ENCODE measurements at places on chromosomes 1 and 21. TPM values are rescaled to one million over a fixed set of nuclear protein-coding genes. Genes with fewer than 3 reads are reported as not detected.

The FMO5 gene
- 0.36 TPM for total RNA-seq

The GSTM1 gene
- 45.9 TPM for total RNA-seq

DNA sequence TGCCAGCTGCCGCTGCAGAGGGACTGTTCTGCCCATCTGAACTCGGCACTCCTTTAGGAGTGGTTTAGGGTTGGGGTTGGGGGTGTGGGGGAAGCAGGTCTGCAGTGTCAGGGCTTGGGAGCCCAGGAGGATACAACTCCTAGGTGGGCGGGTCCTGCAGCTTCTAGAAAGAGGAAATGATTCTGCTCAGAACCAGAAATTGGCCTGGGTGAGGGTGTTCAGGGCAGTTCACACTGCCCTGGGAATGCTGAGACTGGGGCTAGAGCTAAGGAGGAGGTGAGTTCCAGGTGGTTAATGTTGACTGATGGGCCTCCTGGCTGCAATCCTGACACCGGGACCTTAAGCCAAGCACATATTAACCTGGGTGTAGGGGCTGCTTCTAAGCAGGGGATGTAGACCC is 4.8 kb upstream of the SLC26A9 start:
- no peak for DNase-seq

DNA sequence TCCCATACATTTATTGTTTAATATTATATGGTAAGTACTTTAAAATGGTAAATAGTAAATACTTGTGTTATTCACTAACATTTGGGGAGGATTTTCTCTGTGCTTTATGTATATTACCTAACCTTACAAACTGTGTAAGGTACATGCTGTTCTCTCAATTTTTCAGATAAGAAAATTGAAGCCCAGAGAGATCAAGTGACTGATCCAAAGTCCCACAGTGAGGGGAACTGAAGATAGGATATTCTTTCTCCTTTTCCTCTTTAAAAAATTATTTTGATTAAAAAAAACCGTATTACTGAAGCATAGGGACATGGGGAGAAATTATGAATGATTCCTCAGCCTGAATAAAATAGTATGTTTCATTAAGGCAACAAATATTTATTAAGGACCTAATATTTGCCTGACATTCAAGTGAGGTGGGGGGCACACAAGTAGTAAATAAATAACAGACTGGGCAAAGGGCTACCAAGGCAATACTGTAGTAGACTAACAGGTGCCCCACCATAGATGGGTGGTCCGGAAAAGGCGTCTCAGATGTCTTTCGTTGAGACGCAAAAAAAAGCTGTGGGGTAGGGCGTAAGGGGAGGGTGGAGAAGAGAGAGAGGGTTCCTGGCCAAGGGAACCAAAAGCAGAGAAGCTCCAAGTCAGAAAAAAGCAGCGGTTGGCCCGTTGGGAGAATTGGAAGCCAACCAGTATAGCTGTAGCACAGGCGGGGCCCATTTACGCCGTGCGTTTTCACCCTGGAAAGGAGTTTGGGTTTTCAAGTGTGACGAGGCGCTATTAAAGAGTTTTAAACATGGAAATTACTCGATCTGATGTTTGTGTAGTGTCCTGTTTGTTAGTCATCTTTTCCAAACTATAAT is 944 bp upstream of the AGO3 start:
- peak; percentile 12 for DNase-seq

DNA sequence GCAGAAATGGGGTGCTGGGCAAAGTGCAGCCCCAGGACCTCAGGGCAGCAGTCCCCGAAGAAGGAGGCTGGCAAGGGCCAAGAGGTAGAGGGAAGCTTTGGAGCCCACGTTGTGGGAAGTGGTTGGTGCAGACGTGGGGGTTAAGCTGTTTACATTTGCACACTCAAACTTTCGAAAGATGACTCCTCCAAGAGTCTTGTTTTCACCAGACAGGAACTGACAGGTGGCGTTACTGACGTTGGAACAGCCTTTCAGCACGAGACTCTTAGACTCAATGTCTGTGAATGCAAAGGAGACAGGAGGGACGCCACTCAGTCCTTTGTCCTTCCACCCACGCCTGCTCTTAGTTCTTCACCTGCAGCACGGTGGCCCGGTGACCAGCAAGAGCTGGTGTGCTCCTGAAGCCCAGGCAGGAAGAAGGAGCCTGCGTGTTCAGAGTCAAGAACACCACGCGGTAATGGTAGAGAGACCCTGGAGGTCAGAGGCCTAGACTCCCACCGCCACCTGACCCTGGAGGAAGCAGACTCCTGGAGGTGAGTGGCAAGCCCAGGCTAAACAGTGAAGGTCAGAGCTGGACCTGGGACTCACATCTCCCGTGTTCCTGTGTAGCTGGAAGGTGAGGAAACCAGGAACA is 15.9 kb downstream of the LYPD8 start:
- DNase-seq: no peak

Measured in neural crest cell (in vitro differentiated cells).